NCI-H2227 treated with DMSO at 0.1 percent for 48 hours (cell line): ENCODE measurements at places on chromosomes 5 and 9.

DNA sequence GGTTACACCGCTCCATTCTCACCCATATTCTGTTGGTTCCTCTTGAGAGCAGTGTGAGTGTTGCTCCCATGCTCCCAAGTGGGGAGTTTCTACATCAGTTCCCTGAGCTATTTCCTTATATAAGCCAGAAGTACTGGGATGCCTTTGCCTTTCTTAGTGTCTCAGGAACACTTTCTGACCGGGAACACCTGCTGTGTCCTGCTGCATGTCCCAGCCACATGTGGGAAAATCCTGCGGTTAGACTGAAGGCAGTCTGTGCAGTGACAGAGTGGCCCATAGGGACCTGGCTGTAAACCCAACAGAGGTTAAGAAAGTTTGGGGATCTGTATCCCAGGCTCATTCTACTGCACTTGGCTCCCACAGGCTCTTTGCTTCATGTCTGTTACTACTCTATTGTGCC, 126.0 kb downstream of the EGFLAM start:
- no peak for DNase-seq

DNA sequence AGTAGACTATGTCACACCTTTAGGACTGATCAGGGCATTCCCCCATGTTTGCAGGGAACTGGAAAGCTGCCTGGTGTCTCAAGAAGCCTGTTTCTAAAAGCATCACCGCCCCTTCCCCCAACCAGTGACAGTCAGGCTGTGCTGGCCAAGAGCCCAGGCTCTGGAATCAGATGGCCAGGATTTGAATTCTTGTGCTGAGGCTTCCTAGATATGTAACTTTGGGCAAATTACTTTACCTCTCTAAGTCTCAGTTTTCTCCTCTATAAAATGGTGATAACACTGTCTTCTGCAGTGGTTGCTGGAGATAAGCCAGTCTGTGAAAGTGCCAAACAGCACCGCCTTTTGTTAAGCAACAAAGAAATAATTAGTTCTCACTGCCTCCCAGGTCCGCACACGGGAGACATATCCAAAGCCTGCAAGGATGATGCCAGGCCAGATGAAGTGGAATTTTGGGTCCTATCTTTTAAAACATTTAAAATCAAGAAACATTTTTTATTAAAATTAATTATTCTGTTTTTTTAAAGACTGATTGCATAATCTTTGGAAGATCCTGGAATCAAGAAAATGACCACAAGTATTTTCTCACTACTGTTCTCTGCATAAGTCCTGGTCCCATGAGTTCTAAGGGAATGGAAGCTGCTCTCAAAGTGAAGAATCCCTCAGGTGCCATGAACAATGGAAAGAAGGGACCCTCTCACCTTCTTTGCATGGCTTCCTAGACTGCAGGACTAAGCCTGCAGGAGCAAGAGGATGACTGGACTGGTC, 13.9 kb downstream of the SLC31A2 start:
- DNase-seq = no peak

DNA sequence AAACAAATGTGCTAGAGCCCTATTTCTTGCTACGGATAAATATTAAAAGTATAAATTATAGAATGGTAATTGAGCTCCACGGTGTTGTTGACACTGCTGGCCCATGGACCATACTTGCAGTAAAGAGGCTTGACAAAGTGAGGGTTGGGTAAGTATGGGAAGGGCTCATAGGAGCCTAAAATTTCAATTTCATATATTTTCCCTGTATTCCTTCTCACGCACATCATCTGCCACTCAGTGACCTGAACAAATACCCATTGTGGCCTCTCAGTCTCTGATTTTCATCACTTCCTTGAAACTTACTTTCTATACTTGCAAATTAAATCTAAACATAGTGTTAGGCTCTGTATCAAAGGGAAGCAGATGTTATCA, 116.5 kb downstream of the PIK3R1 start:
- DNase-seq = no peak

- DNase-seq = no peak
Observed at GRCh38 chr9:35293376-35293964, 131.7 kb downstream of the UNC13B start.

DNA sequence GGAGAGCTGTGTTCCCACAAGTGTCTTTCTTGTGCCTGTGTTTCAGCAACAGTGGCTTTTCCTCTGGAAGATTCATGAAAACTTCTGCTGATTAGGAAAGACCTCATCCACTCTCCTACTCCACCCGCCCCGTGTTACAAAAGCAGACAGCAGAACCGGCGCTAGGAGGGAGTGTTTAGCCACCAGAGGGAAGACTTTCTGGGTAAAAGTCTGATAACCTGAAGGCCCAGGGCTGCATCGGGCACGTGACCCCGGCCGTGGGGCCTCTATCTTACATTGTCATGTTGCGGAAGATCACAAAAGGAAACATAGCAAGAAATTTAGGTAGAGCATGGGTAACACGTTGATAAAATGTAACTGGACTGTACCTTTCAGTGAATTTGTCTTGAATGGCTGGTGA, 32.0 kb upstream of the DMRT2 start:
- DNase-seq = no peak

DNA sequence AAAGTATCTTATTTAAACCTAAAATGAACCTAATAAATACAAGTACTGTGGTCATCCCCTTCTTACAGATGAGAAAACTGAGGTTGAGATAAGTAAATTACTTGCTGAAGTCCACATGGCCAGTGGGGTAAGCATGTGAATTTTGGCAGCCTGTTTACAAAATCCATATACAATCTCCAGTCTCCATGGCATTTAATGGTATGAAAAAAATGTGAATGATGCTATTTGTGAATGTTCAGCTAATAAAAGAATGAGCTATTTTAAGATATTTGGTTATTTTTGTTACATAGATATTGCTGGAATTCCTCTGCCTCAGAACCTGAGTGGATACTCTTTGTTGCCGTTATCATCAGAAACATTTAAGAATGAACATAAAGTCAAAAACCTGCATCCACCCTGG, 19.3 kb upstream of the GPR150 start:
- no peak for DNase-seq

DNA sequence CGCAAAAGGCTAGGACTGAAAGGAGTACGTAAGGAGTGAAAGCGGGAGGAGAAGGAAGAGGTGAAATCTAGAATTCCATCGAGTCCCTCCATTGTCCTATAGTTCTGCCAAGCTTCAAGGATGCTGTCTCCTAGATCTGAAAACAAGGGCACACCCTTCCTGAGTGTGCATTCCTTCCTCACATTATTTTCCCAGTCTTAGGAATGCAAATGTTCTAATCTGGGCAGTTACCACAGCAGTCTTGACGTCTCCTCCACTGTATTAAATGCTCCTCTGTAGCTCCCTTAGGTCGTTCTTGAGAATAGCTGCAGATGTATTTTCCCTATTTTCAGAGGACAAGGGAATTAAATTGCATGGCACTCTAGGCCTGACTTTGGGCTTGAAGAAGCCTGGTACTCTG, 127.6 kb downstream of the SLIT3 start:
- DNase-seq = no peak

GRCh38 chr9:35686222-35687203, 3.2 kb downstream of the TPM2 start:
- no peak for DNase-seq

DNA sequence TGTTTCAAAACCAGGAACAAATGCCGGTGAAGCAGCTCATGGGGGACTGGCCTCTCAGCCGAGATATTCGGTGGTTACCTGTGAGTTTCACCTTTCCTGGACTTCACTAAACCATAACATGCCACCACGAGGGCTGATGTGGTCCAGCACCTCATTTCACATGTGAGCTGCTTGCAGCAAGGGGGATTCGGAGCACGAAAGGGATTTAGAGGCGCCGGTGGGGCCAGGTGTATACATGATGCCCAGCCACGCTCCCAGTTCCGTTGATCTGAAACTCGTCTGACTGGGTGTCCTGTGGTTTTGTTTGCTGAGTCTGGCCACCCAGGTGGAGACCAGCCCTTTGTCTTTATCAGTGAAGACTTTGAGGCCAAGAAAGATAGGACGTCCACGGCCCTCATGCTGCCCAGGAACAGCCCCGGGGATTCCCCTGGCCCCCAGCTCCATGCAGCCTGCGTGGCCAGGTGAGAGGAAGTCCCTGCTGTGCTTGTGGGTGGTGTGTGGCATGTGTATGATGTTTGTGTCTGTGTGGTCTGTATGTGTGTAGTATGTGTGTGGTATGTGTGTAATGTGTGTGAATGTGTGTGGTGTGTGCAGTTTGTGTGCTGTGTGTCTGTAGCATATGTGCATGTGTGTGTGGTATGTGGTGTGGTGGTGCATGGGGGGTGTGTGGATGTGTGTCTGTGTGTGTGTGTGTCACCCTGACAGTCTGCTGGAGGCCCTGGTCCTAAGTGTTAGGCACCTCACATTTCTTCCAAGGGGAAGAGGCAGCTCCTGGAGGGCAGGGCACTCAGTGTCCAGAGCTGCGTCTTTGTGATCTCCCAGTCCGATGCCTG, 23.4 kb downstream of the PHF2 start:
- DNase-seq = no peak

DNA sequence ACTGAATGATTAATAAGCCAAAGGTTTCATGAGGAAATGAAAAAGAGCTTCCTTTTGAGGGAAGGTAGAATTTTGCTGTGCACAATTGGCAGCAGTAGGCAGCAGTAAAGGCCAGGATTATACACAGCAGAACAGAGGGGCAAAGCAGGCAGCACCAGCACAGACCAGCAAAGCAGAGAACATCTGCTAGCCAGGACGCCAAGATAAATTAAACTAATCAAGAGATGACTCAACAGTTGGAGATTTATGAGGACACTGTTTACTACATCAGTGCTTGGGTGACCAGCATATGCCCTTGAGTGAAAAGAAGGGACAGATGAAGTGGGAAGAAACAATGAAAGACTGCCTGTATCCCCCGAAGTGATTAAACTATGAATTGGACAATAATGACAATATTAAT, 871.4 kb upstream of the CDH10 start:
- no peak for DNase-seq

- DNase-seq = no peak
Observed at GRCh38 chr5:610744-611730, 1.1 kb upstream of the CEP72 start.

- DNase-seq = no peak
Observed at GRCh38 chr5:134132372-134133187, 18.1 kb downstream of the TCF7 start.

DNA sequence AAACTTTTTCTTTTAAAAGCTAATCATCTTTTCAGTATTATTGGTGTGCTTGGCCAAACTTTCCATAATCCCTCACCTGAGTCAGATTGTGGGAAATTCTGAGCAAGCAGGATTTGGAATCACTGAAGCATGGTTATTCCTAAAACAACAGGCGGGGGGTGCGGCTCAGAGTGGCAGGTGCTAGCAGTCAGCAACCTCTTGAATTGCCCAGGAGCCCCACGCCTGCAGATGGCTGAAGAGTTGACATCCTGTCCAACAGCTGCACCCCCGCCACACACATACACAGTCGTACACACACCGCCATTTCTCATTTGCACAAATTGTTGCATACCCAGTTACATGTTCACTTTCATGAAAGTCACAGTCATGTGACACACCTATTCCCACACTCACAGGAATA, 96.6 kb downstream of the LHX2 start:
- no peak for DNase-seq

DNA sequence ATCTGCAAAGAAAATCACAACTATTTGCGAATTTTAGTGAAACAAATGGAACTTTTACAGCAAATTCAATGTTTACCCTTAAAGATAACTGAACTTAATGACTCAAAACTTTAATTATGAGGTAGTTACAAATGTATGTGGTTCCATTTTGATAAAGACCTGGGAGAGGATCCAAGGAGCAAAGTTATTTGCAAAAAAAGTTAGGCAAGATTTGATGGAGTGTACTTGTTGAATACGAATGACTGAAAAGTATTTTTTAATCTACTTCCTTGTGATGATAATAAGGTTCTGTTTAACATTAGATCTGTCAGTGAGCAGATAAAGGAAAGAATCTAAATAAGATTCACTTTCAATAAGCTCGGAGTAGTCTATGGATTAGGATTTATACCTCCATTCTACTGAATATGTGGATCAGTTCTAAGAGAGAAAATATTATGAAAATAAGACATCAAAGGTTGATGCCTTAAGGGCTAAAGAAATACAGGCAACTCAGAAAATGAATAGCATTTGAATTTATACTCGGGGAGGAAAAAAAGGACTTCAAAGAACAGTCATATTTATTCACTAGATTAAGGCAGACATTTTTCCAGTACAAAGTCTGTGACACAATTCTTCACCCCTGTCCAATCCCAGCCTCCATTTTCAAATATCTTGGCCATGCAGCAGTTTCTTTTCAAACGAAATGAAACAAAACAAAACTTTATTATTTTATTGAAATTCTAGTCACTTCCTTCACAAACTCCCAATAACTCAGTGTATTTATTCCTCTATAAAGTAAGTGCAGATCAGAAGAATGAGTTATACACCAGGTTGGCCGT, 199.8 kb downstream of the PDE4D start:
- no peak for DNase-seq

- DNase-seq = no peak
Observed at GRCh38 chr5:75720882-75721281, 3.6 kb upstream of the POC5 start.

DNA sequence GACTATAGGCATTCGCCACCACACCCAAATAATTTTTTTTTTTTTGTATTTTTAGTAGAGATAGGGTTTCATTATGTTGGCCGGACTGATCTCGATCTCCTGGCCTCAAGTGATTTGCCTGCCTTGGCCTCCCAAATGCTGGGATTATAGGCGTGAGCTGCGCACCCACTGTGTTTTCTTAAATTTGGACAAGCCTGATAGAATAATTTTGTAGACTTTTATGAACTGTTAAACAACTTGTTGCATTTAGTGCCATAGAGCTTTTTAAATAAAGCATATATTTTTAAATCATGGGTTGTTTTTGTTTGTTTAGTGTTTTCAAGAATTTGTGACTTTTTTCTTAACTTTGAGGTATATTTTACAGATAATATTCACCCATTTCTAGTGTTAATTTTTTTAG, 4.8 kb downstream of the PHAX start:
- DNase-seq = no peak

GRCh38 chr9:73219985-73220626, 68.4 kb downstream of the ANXA1 start:
- DNase-seq = no peak

- DNase-seq = no peak
Observed at GRCh38 chr9:135381762-135382310, 97.7 kb upstream of the PPP1R26 start.

GRCh38 chr5:2149195-2149539, 266.4 kb upstream of the IRX4 start:
- DNase-seq = no peak

- DNase-seq = no peak
Observed at GRCh38 chr9:92506184-92506857, 24.0 kb upstream of the ASPN start.

- no peak for DNase-seq
Observed at GRCh38 chr5:4245511-4245910, 649.9 kb downstream of the IRX1 start.

DNA sequence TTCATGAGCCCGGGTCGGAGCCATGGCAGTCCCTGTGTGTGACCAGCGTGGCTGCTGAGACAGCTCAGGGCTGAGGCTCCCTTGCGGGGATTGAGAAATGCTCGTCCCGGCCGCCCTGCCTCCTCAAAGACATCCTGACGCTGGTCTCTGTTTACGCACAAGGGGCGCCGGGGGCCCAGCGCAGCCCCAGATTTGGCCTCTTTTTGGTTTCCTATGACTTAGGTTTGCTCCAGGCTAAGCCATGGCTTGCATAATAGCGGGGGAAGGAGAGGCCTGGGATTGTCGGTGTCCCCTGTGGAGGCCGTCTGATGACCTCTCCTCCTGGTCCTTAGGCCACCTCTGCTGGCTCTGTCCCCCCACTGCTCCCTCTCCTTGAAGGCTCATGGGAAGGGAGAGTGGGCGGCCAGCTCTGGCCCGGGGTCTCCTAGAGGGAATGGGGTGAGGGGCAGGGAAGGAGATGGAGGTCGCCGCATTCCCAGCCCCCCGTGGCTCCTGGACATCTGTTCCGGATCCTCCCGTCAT, 3.5 kb downstream of the LAMC3 start:
- DNase-seq = no peak
